ENCODE measurements at places on chromosomes 11 and 22. TPM values are rescaled to one million over a fixed set of nuclear protein-coding genes. Genes with fewer than 3 reads are reported as not detected.

SLC39A13 gene
- 24.2 TPM for total RNA-seq

CRYBB1 gene
- total RNA-seq = 0.65 TPM

GRCh38 chr11:70851907-70852306 is 400.5 kb downstream of the SHANK2 start:
- no peak for DNase-seq

TTLL12 gene
- total RNA-seq = 43.0 TPM

- DNase-seq = no peak
These were observed 1.5 kb upstream of the ANKRD42 start for GRCh38 chr11:83191986-83192385.

ANKK1 gene
- not detected for total RNA-seq

DNA sequence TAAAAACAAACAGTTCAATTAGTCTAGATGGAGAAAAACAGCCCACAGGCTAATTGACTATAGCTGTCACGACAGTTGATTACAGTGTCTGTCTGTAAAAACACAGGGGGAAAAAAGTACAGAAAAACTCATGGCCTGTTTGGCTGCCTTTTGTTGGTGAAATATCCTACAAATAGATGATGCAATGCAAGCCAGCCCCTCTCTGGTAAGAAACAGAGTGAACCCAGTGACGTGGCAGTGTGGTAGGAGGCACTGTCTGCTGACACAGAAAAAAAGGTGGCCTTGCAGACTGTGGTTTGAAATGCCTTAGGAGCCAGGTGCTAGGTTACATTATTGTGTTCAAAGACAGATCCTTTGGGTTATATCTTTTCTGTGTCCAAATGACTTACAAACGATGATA is 431.4 kb upstream of the CCDC90B start:
- no peak for DNase-seq

GRCh38 chr11:17384002-17384511 is 4.4 kb downstream of the KCNJ11 start:
- peak; percentile 79 for DNase-seq

ABTB2 gene
- 2.7 TPM for total RNA-seq

DNA sequence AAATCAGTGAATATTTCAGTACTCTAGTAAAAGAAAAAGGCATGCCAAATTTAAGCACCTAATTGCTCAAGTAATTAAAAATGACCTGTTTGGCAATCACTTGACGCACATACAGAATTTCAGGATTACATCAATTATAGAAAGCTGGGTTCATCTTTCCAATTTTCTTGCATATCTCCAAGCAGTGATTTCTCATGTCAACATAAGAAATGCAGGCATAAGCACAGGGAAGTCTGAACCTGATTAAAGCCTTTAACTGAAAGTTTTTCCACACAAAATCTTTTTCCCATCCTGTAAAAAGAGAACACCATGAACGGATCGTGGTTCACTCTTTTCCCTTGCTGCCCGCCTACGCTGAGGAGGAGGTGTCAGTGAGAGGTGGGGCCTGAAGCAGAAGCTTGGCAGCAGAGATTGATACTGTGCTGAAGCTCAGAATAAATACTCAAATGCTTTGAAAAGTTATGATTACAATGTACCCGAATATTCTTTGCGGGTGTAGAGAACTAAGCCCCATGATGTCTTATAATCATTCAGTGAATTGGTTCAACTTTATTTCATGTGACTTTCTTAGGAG is 704.1 kb upstream of the CCDC90B start:
- no peak for DNase-seq

- no peak for DNase-seq
These were observed 68.3 kb upstream of the CRYBB3 start for GRCh38 chr22:25131198-25131887.

DNA sequence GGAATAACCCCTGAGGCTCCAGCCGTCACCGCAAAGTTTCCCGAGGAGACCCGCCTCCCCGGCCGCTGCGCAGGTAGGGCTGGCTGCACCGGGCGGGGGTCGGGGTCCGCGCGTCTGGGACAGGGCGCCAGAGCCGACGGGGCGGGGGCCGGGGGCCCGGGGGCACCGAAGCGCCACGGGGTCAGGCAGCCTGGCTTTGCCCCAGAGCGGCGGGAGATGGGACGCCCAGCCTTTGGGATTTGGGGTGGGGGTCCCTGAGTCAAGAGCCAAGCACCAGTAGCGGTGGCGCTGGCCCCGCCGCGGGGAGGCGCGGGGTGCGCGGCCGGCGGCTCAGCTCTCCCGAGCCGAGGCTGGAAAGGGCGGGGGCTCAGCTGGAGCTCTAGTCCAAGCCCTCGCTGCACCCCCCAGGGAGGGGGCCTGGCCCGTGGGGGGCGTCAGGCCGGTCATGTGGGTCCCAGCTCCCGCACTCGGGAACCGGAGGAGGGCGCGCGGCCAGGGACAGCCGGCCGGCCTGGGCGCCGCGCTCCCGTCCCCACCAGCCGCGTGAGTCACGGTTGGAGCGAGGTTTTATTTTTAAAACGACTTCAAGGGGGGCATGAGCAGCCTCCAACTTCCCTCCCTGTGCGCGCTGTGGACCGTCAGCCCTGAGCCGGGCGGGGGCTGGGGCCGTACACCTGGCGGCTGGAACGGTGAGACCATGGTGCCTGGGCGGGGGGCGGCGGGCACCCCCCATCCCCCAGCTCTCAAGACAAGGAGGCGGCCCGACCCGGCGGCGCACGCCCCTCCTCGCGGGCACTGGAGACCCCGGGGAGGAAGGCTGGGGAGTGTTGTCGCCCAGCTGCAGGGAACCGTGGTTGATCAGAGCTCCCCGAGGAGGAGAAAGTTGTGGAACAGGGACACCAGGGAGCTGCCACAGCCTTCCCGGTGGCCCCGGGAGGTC is 626 bp downstream of the FLRT1 start:
- no peak for DNase-seq

DNA sequence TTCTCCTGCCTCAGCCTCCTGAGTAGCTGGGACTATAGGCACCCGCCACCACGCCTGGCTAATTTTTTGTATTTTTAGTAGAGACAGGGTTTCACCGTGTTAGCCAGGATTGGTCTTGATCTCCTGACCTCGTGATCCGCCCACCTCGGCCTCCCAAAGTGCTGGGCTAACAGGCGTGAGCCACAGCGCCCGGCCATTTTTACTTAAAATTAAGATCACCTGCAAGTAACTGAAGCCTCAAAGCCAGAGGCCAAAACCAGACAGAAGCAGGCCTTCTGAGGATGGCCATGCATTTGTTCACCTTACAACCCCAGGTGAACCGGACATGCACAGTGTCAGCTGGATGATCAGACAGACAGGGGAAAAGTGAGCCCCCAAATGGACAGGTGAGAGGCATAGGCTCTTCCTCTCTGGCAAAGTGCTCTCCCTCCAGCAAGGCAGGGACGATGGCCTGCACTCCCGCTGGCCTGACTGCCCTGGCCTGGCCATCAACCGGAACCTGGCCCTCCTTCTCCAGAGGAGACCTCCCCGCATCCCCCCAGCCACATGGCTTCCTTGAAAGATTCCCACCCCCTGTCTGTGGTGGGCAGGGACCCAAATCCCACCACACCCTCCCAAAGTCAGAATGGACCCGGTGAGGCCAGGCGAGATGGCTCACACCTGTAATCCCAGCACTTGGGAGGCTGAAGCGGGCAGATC is 25.9 kb downstream of the APOBEC3H start:
- no peak for DNase-seq

DNA sequence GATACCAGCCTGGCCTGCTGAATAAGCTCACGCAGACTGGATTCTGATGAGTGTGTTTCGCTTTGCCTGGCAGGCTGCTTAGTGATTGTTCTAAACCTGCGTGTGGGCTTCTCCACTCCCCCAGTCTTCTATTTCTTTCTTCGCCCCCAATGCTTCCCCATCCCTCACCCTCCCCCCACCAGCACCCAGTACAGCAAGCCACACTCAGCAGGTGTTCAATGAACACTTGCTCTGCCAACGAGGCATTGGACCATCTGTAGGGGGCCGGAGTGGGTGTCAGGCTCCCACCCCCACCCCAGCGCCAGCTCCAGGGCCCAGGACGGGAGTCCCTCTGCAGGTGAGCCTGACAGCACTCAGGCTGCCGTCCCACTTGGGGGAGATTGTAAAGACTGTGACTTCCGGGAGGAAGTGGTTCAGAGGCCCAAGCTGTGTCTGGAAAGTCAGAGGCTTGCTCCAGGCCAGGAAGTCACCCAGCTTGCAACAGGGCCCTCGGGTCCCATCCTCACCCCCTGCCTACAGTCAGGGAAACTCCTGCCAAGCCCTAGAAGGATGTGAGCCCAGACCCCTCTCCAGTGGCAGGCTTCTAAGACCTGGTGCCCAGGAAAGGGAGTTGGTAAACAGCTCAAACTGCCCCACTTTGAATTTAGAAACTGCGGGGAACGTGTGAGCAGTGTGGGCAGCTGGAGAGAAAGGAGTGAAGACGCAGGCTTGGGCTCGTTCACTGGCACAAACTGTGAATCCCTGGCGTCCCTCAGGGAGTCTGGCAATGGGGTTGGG is 66.3 kb upstream of the PRDM11 start:
- peak; percentile 71 for DNase-seq

DNA sequence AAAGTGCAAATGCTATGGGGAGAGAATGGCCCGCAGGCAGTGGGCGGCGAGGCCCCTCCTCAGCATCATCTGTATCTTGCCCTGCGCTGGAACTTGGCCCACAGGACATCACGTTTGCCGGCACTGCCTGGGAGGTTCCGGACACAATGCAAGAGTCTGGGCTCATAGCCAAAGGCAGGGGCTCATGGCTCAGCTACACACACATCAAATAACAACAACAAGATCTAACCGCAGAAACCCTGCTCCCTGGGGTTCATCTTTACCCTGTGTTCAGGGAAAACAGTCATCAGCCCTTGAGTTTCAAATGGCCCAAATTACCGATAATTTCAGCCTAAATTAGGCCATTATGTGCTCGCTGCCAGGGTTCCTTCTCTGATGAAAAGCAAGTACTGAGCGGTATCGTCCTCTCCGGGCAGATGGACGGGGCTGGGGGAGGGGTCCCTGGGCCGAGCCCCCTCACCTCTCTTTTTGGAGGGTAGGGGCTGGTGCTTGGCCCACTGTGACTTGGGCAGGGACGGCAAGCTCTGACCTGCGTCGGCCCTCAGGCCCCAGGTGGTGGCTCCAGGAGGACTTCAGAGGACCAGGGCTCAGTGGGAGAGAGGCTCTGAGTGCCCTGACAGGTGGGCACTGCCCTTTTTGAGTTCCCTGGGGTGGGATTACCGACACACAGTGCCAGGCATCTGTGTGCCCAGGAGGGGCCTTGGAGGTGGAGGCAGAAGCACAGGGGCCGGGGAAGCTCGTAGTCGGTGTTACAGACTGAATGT is 25.0 kb upstream of the GAL start:
- DNase-seq = no peak

- no peak for DNase-seq
These were observed 25.0 kb upstream of the SERPIND1 start for GRCh38 chr22:20748731-20749428.

DNA sequence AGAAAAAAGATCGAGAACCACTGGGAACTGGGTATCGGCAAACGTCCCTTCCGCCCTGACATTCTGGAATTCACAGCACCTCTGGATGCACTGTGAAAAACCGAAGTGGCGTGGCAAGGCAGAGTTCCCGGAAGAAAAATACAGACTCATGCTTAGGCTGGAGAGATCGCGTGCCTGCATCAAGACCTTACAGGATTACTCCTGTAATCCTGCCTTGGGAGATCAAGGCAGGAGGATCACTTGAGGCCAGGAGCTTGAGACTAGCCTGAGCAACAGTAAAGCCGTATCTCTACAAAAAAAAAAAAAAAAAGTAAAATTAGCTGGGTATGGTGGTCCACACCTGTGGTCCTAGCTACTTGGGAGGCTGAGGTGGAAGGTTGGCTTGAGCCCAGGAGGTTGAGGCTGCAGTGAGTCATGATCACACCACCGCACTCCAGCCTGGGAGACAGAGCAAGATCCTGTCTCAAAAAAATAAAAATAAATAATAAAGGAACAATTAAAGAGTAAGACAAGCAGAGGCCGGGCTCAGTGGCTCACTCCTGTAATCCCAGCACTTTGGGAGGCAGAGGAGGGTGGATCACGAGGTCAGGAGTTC is 19.9 kb upstream of the TEF start:
- no peak for DNase-seq

UPB1 gene
- 0.30 TPM for total RNA-seq

- no peak for DNase-seq
These were observed 81.8 kb downstream of the TTC17 start for GRCh38 chr11:43440486-43440885.

DNA sequence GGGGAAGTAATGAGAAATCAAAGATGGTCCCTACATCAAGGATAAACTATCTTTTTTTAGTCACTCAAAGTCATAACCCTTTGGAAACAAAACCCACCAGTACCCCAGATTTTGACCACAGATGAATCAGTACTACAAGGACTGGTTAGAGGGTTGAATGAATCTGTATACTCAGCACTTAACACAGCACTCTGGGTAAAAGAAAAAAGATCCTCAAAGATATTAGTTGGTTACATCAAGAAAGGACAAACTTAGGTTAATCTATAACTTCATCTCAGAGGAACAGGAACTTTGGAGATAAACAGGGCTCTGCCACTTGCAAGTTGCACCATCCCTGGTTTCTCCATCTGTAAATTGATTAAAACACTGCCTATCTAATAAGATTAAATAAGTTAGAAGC is 18.8 kb downstream of the SC5D start:
- no peak for DNase-seq

- peak; percentile 51 for DNase-seq
These were observed 3.0 kb downstream of the YWHAH start for GRCh38 chr22:31947296-31947695.

GRCh38 chr11:24645563-24645962 is 148.7 kb downstream of the LUZP2 start:
- DNase-seq = no peak

- DNase-seq = no peak
These were observed 134.3 kb upstream of the C11orf58 start for GRCh38 chr11:16603890-16604793.

MPPED1 gene
- total RNA-seq = not detected

GRCh38 chr11:125313271-125314219 is 149.0 kb downstream of the PKNOX2 start:
- no peak for DNase-seq

- DNase-seq = no peak
These were observed 15.0 kb downstream of the SMIM38 start for GRCh38 chr11:69170704-69171103.

DNA sequence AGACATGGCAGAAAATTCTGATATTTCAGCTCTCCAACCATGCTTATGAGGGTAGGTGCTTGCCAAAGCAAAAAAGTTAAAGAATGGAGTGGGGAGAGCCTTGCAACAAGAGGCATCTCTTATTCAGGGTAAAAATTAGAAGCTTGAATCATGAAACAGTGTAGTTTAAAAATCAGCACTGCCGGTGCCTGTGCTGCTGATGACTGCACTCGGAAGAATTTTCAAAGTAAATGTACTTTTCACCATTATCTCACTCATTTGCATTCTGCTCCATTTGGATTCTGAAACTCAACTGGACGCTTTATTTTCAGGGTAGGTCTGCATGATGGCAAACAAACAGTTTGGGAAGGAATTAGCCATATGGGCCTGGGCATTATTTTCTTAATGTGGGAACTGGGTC is 126.3 kb downstream of the KIRREL3 start:
- no peak for DNase-seq

DNA sequence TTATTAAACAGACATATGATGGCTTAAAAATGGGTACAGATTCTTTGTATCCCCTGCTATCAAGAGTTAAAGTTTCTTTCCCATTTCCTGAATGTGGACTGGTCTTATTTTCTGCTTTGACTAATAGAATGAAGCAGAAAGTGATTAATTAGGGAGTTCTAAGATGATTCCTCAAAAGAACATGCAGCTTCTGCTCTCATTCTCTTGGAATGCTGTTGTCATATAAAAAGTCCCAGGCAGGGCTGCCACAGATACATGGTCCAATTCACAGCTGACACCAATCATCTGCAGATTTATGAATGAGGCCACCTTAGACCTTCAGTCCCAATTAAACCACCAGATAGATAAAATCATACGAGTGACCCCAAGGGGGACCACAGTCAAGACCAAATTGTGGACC is 844.5 kb upstream of the RAG2 start:
- no peak for DNase-seq
